Osteocyte (in vitro differentiated cells): ENCODE measurements at places on chromosomes 3 and 15. TPM values are rescaled to one million over a fixed set of nuclear protein-coding genes. Genes with fewer than 3 reads are reported as not detected.

Gene ARHGEF3
- total RNA-seq = 2.5 and 2.7 TPM in 2 replicates

Gene MAP4
- total RNA-seq = 275 and 295 TPM in 2 replicates

Gene FETUB
- total RNA-seq = not detected in 2 replicates

Gene CKMT1A
- total RNA-seq = not detected in 2 replicates

Gene COL7A1
- total RNA-seq = 16.6 and 18.9 TPM in 2 replicates

Gene ZBED2
- total RNA-seq = not detected in 2 replicates

Gene ACSBG1
- total RNA-seq = not detected in 2 replicates

Gene DCLK3
- total RNA-seq = not detected in 2 replicates

Gene CD86
- total RNA-seq = not detected in 2 replicates

Gene EXD1
- not detected in 2 replicates for total RNA-seq

Gene EBLN2
- total RNA-seq = 4.6 and 5.1 TPM in 2 replicates

Gene SMCO1
- not detected in 2 replicates for total RNA-seq

Gene ZBTB47
- total RNA-seq = 26.7 and 29.2 TPM in 2 replicates

Gene SAMMSON
- total RNA-seq = not detected in 2 replicates

Gene ALDH1A3
- 0.30 and 0.57 TPM in 2 replicates for total RNA-seq

Gene CHDH
- total RNA-seq = 0.81 and 0.86 TPM in 2 replicates

Gene CSPG5
- total RNA-seq = 0.42 and 0.59 TPM in 2 replicates

Gene STRIT1
- not detected in 2 replicates for total RNA-seq

Gene CNTN6
- 27.5 and 28.8 TPM in 2 replicates for total RNA-seq

Gene PYGO1
- total RNA-seq = 16.1 and 18.5 TPM in 2 replicates

Gene LRRFIP2
- total RNA-seq = 43.2 and 49.1 TPM in 2 replicates

Gene ZIC4
- 8.6 and 8.8 TPM in 2 replicates for total RNA-seq

Gene TLR9
- not detected in 2 replicates for total RNA-seq

Gene CHRM5
- not detected in 2 replicates for total RNA-seq

Gene ALS2CL
- 0.99 and 1.4 TPM in 2 replicates for total RNA-seq

Gene NLGN1
- 3.9 and 4.0 TPM in 2 replicates for total RNA-seq

Gene TMEM115
- total RNA-seq = 63.2 and 69.0 TPM in 2 replicates

Gene KIF7
- 18.2 and 20.0 TPM in 2 replicates for total RNA-seq

Gene PRKCD
- total RNA-seq = 14.9 and 17.1 TPM in 2 replicates

Gene FAH
- 9.5 and 12.9 TPM in 2 replicates for total RNA-seq

Gene GNB4
- 56.7 and 58.3 TPM in 2 replicates for total RNA-seq

Gene NUSAP1
- 23.3 and 27.4 TPM in 2 replicates for total RNA-seq

Gene UNC13C
- 0.13 TPM in 1 of 2 replicates, not detected in the other for total RNA-seq

Gene RGMA
- total RNA-seq = 12.4 and 13.7 TPM in 2 replicates

Gene QRICH1
- total RNA-seq = 92.9 and 104 TPM in 2 replicates

Gene PLA2G4E
- total RNA-seq = not detected in 2 replicates

Gene ICE2
- total RNA-seq = 48.2 and 50.3 TPM in 2 replicates

Gene CADPS
- total RNA-seq = not detected in 2 replicates
